ENCODE measurements at places on chromosomes 7 and 10.

GRCh38 chr10:13331646-13332045, 16.4 kb downstream of the SEPHS1 start:
- DNase-seq: no peak

DNA sequence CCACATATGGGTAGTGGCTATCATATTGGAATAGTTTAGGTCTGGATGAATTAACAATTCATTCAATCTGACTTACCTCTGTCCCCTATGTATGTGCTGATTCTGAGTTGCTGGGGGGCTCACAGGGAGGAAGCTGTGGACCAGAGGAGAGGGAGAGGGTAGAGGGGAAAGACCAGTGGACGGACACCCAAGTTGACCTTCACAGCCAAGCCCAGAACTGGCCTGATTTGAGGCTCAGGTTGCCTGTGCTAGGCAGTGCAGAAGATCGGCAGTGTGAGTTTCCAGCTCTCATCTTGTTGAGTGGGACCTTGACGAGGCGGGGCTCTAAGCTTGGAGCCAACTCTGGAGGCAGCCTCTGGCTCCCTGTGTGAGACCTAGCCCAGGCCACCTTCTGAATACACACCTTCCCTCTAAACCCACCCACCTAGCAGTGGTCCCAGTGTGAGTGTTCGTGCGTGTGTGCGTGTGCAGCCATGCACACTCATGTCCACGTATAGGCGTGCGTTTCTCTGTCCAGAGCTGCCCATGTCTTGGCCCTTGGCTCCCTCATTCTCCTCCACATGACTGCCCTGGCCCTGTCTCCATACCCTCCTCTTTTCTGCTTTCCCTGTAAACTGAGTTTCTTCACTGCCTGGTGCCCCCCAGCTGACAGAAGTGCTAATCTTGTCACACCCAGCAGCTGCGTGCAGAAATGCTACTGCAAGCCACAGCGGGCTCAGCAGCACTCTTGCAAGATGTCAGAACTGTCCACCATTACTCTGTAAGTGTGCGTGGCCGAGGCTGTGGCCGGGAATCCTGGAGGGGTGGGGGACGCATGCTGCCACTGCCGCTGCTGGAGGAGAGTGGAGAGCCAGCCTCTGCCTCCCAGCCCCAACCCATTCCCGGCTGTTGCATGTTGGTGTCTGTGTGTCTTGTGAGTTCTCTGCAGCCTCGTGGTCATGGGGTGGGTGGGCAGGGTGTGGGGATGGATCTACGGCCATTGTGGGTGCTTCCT, 47.6 kb downstream of the ADCYAP1R1 start:
- no peak for DNase-seq

GRCh38 chr10:67663449-67664087, 32.4 kb downstream of the CTNNA3 start:
- DNase-seq: no peak

GRCh38 chr7:16563281-16564022, 36.8 kb downstream of the LRRC72 start:
- no peak for DNase-seq

DNA sequence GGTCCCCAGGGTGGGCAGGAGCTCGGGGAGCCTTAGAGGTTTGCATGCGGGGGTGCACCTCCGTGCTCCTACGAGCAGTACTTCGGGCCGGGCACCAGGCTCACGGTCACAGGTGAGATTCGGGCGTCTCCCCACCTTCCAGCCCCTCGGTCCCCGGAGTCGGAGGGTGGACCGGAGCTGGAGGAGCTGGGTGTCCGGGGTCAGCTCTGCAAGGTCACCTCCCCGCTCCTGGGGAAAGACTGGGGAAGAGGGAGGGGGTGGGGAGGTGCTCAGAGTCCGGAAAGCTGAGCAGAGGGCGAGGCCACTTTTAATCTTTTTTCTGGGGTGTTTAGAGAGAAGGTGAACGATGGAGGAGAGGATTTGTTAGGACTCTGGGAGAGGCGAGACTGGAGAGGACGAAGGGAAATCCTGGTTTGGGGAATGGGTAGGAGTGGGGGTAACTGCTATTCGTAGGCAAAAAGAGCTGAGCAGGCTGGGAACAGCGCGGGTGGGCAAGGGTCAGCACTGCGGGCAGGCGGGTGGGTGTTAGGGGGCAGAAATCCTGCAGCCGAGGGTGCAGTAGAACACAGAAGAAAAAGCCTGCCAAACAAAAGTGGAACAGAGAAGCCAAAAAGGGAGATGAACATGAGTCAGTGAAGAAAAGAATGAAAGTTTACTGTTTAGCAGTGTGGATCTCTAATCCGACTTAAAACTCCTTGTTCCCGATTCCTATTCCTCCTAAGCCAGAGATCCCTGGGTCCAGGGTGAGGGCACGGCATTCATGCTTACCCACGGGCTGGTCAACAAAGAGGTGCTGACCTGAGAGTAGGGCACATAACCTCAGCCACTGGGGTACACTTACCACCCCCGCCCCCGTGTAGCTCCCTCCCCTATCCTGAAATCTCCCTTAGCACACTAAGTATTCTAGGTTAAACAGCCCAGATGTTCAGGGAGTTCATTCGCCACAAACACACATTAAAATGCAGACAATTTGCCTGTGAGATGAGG, 26.9 kb downstream of the PRSS2 start:
- no peak for DNase-seq

DNA sequence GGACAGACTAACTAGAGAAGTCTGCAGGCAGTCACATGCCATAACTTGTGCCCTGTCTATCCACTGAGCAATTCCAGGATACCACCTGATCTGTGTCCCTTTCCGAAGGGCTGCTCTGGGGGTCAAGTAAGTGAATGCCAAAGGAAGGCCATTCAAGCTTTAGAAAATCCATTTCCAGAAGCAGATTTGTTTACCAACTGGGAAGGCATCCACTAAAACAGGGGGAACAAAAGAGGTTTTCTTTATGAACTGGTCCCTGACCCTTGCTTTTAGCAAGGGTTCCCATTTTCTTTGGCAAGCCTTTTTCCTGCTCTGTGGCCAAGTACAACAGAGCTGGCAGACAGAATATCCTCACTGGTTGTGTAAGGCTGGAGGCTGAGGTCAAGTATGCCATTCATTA, 36.5 kb downstream of the ITPRID1 start:
- no peak for DNase-seq

DNA sequence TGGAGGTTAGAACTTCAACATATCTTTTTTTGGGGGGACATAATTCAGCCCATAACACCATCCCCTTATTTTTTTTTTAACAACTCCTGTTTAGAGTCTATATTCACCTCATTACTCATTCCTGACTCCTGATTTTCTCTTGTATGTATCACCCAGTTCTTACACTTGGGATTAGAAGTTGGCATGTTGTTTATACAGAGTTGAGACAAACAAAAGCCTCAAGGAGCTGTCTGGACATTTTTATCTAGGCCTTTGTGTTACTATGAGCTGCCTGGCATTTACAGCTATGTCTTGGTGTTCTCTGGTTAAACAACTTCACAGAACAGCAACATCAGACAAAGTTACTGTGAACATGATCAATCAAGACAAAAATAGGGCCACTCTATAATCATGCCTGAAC, 517.5 kb downstream of the KIF20B start:
- no peak for DNase-seq

DNA sequence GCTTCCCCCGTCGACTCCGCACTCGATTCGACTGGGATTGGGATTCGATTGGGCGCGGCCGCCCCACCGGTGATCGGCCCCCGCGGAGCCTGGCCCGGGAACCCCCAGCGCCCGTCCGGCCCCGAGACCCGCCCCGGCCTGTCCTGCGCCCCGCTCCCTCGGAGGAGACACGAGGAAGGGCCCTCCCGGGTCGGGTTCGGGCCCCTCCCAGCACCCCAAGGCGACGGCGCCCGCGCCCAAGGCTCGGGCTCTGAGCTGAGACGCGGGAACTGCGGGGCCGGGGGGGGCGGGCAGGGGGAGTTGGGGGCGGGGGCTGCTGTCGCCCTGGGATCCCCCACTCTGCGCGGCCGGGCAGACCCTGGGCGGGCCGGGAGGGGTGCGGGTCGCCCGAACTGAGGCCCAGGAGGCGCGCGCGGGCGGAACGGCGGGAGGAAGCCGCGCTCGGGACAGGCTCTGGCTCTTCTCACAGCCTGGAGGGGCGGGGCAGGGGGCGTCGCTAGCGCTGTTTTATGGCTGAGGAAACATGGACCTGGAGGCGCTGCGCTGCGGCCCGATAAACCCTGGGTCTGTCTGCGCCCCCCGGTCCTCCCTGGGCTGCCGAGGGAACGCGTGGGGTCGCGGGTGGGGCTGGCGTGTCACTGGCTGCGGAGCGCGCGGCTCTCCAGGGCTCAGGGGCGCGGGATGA, 1.7 kb upstream of the NKX6-2 start:
- DNase-seq: no peak

GRCh38 chr7:156969972-156970420, 20.5 kb downstream of the NOM1 start:
- no peak for DNase-seq
